ENCODE measurements at places on chromosomes 3 and 15. TPM values are rescaled to one million over a fixed set of nuclear protein-coding genes. Genes with fewer than 3 reads are reported as not detected.

GRCh38 chr15:68106656-68107055 lies 52.5 kb downstream of the PIAS1 start:
- peak overlapping the region; percentile 11 for H3K27ac ChIP-seq
- peaks cover 1% of the 10 kb centered on the region for H3K4me1 ChIP-seq
- no peak overlapping the region for H3K4me3 ChIP-seq
- DNase-seq: no peak
- H3K27me3 ChIP-seq: no peaks in the 10 kb centered on the region

DNA sequence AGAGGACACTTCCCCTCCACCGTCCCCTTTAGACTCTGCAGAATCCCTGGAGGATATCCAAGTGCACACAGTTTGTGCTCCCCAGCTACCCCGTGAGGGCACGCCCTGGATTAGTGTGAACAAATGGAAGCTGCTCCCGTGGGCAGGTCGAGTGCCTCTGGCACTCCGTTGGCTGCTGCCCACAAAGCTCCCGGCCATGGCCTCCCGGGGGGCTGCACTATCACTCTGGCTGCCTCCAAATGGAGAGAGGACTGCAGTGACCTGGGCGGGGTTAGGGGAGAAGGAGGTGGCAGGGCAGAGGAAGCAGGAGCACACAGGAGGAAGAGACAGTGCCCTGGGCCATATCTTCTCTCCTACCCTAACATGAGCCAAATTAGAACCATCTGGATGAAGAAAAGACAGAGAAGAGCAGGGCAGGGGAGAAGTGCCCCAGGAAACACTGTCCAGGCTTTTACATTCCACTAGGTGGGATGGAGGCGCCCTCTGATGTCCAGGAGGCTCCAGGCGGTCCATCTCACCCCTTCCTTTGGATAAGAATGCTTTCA lies 29.4 kb upstream of the ACAD9 start:
- DNase-seq: no peak
- no peak overlapping the region for H3K27ac ChIP-seq
- no peaks in the 10 kb centered on the region for H3K27me3 ChIP-seq
- peaks cover 7% of the 10 kb centered on the region for H3K4me1 ChIP-seq

DNA sequence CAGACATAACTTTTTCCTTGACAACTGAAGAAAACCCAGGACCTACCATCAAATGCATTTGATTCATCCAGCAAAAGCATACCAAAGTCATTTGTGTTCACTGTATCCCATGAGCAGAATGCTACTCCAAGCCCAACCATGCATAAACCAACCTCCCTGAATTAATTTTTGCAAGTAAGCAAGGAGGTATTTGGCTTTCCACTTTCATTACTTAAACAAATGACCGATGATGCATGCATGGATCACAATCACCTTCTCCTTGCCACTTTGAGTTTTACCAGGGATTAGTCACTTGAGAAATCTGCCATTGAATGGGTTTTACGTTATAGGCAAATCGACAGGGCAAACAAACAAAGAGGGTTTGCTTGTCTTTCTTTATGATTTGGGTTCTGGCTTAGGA lies 214.8 kb downstream of the FMN1 start:
- H3K4me1 ChIP-seq: no peaks in the 10 kb centered on the region
- H3K4me3 ChIP-seq: no peak overlapping the region
- H3K36me3 ChIP-seq: no peaks in the 10 kb centered on the region
- no peak overlapping the region for H3K27ac ChIP-seq
- no peak for DNase-seq

- peaks cover 8% of the 10 kb centered on the region for H3K27me3 ChIP-seq
- no peak overlapping the region for H3K4me3 ChIP-seq
- H3K27ac ChIP-seq: no peak overlapping the region
- no peaks in the 10 kb centered on the region for H3K36me3 ChIP-seq
- DNase-seq: no peak
Observed at GRCh38 chr15:80615783-80616391, 79.2 kb upstream of the ABHD17C start.

DNA sequence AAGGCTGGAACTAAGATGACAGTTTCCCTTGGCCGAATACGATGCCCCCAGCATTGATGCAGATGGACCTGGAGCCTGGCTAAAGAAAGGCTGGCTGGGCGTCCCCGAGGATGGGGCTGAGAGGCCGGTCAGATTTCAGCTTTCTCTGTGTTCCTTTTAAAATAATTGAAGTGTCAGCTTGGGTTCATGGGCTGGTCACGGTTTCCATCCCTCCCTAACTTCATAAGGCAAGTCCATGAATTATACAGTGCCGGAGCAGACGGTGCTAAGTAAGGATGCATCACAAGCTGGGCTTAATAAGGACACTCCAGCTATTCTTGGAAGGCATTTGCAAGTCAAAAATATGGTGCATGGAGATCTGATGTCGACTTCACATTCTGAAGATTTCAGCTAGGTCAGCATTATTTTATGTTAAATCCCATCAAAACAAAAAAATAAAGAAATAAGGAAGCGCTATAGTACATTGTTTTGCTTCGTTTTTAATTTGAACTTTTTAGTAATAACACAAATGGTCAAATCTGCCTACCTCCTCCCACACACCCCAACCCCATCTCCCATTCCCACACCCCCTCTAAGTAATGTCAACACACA lies 220.8 kb downstream of the RPLP1 start:
- peaks cover 40% of the 10 kb centered on the region for H3K27me3 ChIP-seq
- H3K4me3 ChIP-seq: no peak overlapping the region
- H3K4me1 ChIP-seq: peaks cover 38% of the 10 kb centered on the region
- DNase-seq: no peak
- peaks cover under 1% of the 10 kb centered on the region for H3K36me3 ChIP-seq

GRCh38 chr15:52292780-52293392 lies 2.7 kb downstream of the MYO5C start:
- DNase-seq: no peak
- H3K27ac ChIP-seq: no peak overlapping the region
- H3K4me3 ChIP-seq: no peak overlapping the region

The IGSF10 gene
- not detected for total RNA-seq

- H3K4me1 ChIP-seq: no peaks in the 10 kb centered on the region
- H3K36me3 ChIP-seq: no peaks in the 10 kb centered on the region
- no peak overlapping the region for H3K27ac ChIP-seq
- no peak overlapping the region for H3K4me3 ChIP-seq
Observed at GRCh38 chr15:70875001-70875782, 17.0 kb downstream of the THAP10 start.

DNA sequence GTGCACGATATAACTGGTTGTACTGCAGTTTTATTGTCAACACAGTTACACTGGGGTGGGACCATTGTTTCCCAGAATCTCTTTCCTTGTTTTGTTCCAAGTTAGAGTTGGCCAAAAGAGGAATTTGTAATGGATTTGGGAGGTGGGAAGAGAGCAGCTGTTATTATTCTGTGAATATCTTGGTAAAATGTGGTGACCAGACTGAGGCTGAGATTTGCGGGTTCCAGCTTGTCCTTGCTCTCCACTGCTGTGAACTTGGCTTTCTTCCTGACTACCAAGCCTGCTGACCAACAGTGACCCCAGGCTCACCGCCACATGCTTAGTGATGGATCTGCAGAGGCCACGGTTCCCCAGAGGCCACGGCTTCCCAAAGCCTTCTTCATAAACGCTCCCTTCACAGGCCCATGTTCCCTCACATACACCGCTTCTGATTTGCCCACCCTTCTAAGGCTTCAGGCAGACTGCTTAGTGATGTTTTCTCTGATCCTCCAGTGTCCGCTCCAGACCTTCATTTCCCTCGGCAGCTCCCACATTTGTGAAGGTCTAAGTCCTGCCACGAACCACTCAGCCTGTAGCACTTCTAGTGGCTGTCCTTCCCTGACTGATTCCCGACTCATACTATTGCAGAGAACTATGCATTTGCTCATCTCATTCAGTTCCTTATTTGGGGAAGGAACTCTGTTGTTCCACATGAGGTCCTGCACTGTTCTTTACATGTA lies 525.5 kb upstream of the RGMA start:
- no peak overlapping the region for H3K4me3 ChIP-seq
- DNase-seq: no peak

The GOLGA8S gene
- 1.3 TPM for total RNA-seq

The KLHL40 gene
- total RNA-seq: not detected

DNA sequence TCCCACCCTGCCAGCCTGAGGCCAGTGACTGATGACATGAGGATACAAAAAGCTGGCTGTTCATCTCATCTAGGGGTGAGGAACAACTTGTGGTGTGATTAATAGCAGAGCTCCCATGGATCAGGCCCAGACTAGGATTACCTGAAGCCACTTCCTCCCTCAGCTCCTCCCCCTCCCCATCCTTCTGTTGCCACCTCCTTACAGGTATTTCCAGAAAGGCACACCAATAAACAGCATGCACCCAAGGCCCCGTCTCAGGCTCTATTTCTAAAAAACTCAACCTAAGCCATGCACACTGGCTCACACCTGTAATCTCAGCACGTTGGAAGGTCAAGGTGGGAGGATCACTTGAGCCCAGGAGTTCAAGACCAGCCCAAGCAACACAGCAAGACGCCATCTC lies 54.1 kb downstream of the SRGAP3 start:
- H3K4me3 ChIP-seq: no peak overlapping the region
- H3K36me3 ChIP-seq: no peaks in the 10 kb centered on the region
- no peak overlapping the region for H3K27ac ChIP-seq

DNA sequence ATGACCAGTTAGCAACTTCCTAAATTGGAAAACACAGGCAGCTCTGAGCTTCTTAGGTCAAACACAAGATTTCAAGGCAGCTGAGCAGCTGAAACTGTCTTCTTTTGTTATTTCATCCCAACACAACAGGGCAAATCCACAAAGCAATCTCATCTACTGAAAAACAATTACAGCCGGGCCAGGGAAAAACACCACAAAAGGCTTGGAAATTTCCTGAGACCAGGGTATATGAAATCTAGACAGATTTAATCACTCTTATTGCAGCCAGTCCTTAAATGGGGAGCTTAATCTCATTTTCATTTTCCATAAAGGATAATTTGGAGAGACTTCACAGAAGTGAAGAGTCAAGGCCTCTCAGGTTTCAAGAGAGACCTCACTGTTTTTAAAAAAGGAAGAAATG lies 181.8 kb downstream of the SSR3 start:
- DNase-seq: no peak
- peaks cover 12% of the 10 kb centered on the region for H3K27me3 ChIP-seq
- H3K4me1 ChIP-seq: no peaks in the 10 kb centered on the region

- no peaks in the 10 kb centered on the region for H3K36me3 ChIP-seq
- H3K4me3 ChIP-seq: no peak overlapping the region
- H3K4me1 ChIP-seq: no peaks in the 10 kb centered on the region
- peaks cover 12% of the 10 kb centered on the region for H3K27me3 ChIP-seq
- no peak overlapping the region for H3K27ac ChIP-seq
Observed at GRCh38 chr3:49616061-49616460, 58.1 kb upstream of the APEH start.

The PLA2G4F gene
- total RNA-seq: not detected

The ACTRT3 gene
- total RNA-seq: 0.44 TPM

The P2RY13 gene
- total RNA-seq: not detected

- H3K27ac ChIP-seq: peak overlapping the region; percentile 18
- DNase-seq: peak; percentile 48
- peaks cover 25% of the 10 kb centered on the region for H3K4me1 ChIP-seq
Observed at GRCh38 chr3:150666167-150666566, 37.6 kb downstream of the ERICH6 start.

DNA sequence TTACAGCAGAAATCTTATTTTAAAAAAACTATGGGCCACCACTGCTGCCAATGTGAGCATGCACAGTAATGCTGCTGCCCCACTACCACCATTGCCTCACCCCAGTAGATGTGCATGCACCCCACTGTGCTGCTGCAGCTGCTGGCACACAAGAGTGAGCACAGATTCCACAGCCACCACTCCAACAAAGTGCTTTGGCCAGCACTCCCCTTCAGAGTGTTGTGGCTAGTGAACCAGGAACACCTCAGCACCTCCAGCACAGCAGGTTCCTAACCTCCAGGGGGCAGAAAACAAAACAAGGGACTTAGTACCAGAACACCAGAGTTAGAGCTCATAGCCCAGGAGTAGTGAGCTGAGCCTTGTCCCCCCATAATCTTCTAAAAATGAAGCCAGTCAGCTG lies 629.6 kb downstream of the PYDC2 start:
- H3K4me3 ChIP-seq: no peak overlapping the region
- no peak for DNase-seq
- no peaks in the 10 kb centered on the region for H3K36me3 ChIP-seq
- no peak overlapping the region for H3K27ac ChIP-seq
- no peaks in the 10 kb centered on the region for H3K4me1 ChIP-seq
- no peaks in the 10 kb centered on the region for H3K27me3 ChIP-seq

DNA sequence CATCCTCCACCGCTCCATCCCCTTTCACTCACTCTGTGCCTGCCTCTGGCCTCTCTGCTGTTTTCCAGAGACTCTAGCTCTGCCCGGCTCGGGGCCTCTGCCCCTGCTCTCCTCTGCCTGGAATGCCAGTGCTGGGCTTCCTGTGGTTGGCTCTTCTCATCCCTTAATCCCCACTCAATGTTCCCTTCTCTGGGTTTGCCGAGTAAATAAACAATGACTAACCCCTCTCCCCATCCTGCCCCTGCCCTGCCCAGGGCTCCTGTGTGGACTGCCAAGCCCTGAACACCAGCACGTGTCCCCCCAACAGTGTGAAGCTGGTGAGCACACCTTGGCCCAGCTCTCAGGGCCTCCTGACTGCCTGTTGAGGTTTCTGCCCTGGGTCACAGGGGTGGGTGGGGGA lies 12.2 kb downstream of the STAB1 start:
- H3K4me1 ChIP-seq: no peaks in the 10 kb centered on the region
- H3K36me3 ChIP-seq: no peaks in the 10 kb centered on the region
- no peak for DNase-seq
- H3K27me3 ChIP-seq: no peaks in the 10 kb centered on the region

The GASK1A gene
- not detected for total RNA-seq

GRCh38 chr3:29914861-29915524 lies 634.1 kb downstream of the RBMS3 start:
- no peaks in the 10 kb centered on the region for H3K4me1 ChIP-seq
- no peaks in the 10 kb centered on the region for H3K27me3 ChIP-seq
- H3K27ac ChIP-seq: no peak overlapping the region
- no peak for DNase-seq

DNA sequence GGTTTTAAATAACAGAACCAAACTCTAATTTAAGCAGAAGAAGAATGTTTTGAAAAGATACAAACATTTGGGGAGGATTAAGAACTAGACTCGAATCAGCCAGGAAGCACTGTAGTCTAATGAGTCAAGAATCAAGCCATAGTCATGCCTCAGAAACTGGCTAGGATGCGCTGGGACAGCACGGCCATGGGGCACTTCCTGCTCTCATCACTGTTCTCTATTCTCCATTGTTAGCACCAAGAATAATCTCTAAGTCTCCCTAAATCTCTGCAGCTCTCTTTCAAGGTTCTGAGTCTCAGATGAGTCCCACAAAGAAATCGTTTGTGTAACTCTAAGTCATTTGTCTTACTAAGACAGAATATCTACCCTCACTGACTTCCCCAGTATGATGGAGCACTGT lies 399.0 kb upstream of the KCNMB2 start:
- no peaks in the 10 kb centered on the region for H3K36me3 ChIP-seq
- no peak for DNase-seq
- H3K4me1 ChIP-seq: no peaks in the 10 kb centered on the region
- no peak overlapping the region for H3K4me3 ChIP-seq
- H3K27me3 ChIP-seq: no peaks in the 10 kb centered on the region

All from activated naive CD8-positive, alpha-beta T cell treated with anti-CD3 and anti-CD28 coated beads, Interleukin-2, amount 10 ng/mL, durations not matched to agents 7 days and 5 days (primary cell).